Stimulated activated CD4-positive, alpha-beta T cell treated with anti-CD3 and anti-CD28 coated beads, Interleukin-15, amount 100 ng/mL, for 24 hours (primary cell): ENCODE measurements at places on chromosomes 2 and 18.

GRCh38 chr2:120650022-120650644, 85.5 kb upstream of the GLI2 start:
- no peak for DNase-seq

DNA sequence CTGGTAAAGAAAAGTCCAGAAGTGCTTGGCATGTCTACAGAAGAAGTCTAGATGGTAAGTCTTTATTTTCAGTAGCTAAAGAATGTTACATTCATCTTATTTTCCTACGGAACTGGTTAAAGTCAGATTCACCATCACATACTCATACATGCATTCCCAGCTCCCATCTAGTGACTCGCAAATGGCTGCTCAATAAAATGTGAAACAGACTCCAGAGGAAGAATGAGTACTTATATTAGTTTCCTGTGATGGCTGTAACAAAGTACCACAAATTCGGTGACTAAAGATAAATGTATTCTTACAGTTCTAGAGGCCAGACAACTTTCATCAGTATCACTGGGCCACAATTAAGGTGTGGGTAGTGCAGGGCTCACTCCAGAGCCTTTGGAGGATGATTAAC, 797.2 kb downstream of the SATB2 start:
- no peak for DNase-seq

DNA sequence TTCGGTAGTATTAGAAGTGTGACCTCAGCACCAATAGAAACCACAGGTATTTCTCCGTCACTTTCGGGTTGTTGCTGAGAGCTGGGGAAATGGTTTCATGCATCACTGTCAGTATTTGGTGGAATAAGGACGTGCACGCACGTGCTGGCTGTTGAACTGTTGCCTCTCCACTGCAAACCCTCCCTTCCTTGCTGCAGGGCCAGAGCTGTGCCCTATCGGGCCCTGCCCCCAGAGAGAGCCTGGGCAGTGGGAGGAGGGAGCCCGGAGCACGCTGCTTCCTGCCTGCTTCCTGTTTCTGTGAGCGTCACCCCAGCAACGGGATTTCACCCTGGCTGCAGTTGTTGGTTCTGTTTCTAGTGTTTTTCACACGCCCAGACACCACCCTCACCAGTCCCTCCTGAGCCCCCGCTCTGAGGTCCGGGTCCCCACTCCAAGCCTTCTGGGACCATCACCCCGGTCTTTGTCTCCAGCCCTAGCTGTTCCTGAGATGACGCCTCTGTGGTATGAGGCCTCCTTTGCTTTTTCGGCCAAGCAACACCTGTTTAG, 47.4 kb downstream of the LRRFIP1 start:
- DNase-seq: peak; percentile 78

GRCh38 chr2:241128266-241128665, 21.0 kb downstream of the PASK start:
- no peak for DNase-seq

DNA sequence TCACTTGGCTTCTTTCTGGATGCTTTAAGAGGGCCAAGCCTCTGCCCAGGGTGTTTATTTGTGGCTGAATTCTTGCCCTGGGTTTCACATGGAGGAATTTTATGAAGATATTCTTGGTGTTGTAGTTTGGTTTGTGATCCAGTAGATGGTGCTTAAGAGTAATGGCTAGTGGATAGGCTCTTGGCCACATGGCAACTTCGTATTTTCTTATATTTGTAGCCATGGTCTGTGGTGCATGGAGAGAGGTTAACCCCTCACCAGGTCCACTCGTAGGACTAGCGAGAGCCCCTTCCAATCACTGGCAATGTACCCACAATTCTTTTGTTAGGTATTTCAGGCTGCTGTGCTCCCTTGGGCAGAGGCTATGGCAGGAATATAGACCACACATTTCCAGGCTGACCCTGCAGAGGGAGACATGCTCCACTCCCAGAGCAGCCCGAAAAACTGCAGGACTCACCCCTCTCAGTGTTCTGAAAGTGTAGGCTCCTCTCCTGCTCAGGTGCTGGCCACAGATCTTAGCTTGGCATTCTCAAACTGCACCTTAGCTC, 582.1 kb upstream of the SETBP1 start:
- DNase-seq: no peak

GRCh38 chr18:68705119-68705518, 9.8 kb downstream of the TMX3 start:
- no peak for DNase-seq

DNA sequence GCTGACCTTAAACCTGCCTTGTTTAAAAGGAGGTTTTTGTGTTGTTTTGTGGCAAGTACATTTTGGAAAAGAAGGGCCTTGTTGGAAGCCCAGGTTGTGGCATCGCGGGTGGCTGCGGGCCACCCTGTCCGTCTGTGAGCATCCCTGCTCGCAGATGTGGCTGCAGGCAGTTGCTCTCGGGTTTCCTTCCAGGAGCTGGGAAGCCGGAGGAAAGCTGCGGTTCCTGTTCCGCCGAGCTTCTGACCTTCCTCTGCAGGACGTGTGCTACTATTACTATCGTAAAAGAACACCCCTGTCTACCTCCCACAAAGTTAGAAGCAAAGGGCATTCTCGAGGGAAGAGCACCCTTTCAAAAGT, 766 bp downstream of the MFF start:
- DNase-seq: peak; percentile 11

GRCh38 chr2:78907089-78907488, 118.4 kb upstream of the REG3G start:
- DNase-seq: no peak

GRCh38 chr18:78271790-78272189, 707.8 kb upstream of the SALL3 start:
- no peak for DNase-seq

DNA sequence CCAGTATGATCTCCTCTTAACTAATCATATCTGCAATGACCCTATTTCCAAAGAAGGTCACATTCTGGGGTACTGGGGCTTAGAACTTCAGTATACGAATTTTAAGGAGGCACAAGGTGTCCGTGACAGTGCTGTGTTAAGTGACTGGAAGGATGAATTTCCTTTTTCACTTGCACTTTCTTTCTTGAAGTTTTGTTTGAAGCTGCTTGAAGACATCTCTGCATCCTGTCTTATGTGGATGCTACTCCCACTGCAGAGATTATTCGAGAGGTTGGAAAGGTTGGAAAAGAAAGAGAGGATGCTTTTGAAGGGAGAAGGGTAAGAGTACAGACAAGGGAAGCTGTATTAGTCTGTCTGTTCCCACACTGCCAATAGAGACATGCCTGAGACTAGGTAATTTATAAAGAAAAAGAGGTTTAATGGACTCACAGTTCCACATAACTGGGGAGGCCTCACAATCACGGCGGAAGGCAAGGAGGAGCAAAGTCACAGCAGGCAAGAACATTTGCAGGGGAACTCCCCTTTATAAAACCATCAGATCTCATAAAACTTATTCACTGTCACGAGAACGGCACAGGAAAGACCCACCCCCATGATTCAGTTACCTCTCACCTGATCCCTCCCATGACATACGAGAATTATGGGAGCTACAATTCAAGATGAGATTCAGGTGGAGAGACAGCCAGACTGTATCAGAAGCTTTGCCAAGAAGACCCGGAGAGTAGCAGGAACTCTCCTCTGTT, 3.6 kb upstream of the RNF144A start:
- peak; percentile 71 for DNase-seq

GRCh38 chr18:35807811-35808335, 164.6 kb upstream of the RMP24 start:
- DNase-seq: no peak

DNA sequence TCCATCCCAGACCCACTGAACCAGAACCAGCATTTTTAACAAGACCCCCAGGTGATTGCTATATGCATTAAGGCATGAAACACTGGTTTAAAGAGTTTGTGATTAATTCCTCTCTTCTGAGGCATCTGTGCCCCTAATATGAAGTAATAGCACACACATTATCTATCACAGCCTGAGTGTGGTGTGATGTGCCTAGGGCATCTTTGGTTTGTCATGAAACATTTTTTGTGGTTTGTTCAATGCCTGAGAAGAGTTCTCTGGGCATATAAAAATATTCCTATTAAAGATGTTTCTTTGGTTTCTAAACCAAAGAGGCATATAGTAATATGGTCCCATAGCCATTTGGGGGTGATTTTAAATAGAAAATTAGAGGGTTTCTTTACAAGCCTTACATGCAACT, 221.7 kb upstream of the SPOPL start:
- DNase-seq: no peak

GRCh38 chr2:40658941-40659340, 207.1 kb upstream of the SLC8A1 start:
- no peak for DNase-seq

DNA sequence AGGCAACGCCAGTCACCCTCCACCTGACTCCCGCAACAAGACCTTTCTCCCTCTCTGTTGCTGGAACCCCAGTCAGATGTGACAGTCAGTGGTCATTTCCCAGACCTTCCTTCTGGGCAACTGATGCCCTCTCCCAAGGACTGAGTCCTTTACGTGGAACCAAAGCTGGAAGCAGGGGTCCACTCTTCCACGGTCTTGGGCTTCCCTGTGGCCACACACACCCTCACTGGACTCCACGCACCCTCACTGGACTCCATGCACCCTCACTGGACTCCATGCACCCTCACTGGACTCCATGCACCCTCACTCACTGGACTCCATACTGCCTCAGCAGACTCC, 7.1 kb downstream of the PTMA start:
- DNase-seq: no peak

GRCh38 chr2:236679884-236680860, 110.5 kb downstream of the ACKR3 start:
- no peak for DNase-seq

- DNase-seq: no peak
Observed at GRCh38 chr2:200439981-200440380, 69.9 kb downstream of the KCTD18 start.

- DNase-seq: no peak
Observed at GRCh38 chr2:105042189-105042588, 4.3 kb downstream of the MRPS9 start.

DNA sequence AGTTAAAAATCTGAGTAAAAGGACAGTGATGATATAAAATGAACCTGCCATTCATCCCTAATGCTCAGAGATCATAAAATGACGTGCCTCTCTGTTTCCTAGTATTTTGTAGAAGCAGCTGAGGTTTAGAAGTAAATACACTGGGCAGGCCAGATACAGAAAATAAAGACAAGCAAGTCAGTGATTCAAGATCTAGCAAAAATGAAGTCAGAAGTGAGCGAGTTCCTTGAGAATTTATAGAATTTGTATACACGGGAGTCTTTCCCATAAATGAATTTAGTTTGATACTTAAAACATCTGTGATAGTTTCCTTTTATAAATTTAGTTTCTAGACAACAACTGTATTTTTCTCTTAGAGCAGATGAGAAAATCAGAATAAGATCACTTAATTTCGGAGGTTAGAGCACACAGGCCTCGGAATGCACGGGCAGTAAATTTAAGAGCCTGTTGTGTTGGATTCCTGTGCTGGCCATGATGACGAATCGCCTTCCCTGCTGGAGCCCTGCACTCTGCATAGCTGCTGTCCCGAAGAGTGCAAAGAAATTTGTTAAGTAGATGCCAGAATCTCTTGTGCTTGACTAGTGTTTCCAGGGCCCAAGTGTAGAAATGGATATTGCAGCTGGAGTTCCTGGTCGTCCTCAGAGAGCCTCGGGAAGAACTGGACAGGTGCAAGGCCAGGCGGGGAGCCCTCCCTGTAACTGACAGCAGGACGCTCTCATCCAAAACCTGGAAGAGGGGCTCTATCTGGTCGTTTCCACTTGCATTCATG, 83.7 kb upstream of the RBM44 start:
- no peak for DNase-seq
